T-helper 1 cell treated with Interleukin-12 subunit alpha and Interleukin-12 subunit beta and Interleukin-4 antibody, amounts not matched to agents 30 ng/mL and 1 ng/mL, for 36 hours (primary cell): ENCODE measurements at places on chromosomes 6 and 20. TPM values are rescaled to one million over a fixed set of nuclear protein-coding genes. Genes with fewer than 3 reads are reported as not detected.

The FAM110A gene
- total RNA-seq, result 27.4 and 28.3 TPM in 2 replicates

The HLA-DRB5 gene
- total RNA-seq, result 80.1 and 94.3 TPM in 2 replicates

The PCMT1 gene
- total RNA-seq, result 74.5 and 85.9 TPM in 2 replicates

The C6orf52 gene
- total RNA-seq, result 1.5 and 2.0 TPM in 2 replicates

The TFAP2C gene
- not detected in 2 replicates for total RNA-seq

The STX11 gene
- total RNA-seq, result 26.8 and 27.5 TPM in 2 replicates

The SNAP25 gene
- 0.39 and 0.44 TPM in 2 replicates for total RNA-seq

The STMND1 gene
- not detected in 2 replicates for total RNA-seq

The OPRM1 gene
- not detected in 2 replicates for total RNA-seq

The COL12A1 gene
- total RNA-seq, result not detected in 2 replicates

The MCCD1 gene
- not detected in 2 replicates for total RNA-seq

The LGSN gene
- total RNA-seq, result 0.15 TPM in 1 of 2 replicates, not detected in the other

The CRISP2 gene
- total RNA-seq, result not detected in 2 replicates

The FNDC11 gene
- 0.27 and 0.49 TPM in 2 replicates for total RNA-seq

The GRM1 gene
- total RNA-seq, result not detected in 2 replicates

The GJE1 gene
- not detected in 2 replicates for total RNA-seq

The PBOV1 gene
- not detected in 2 replicates for total RNA-seq

The ATP9A gene
- total RNA-seq, result 2.8 and 3.2 TPM in 2 replicates

The MEP1A gene
- not detected in 2 replicates for total RNA-seq

The MRAP2 gene
- total RNA-seq, result 0.12 TPM in 1 of 2 replicates, not detected in the other

The HTR1E gene
- not detected in 2 replicates for total RNA-seq

The TGM3 gene
- total RNA-seq, result not detected in 2 replicates
